NCI-H1105 (cell line): ENCODE measurements at places on chromosomes 12 and 14.
A peak's percentile ranks its signal among the peaks of the same experiment; 100 is the strongest.

DNA sequence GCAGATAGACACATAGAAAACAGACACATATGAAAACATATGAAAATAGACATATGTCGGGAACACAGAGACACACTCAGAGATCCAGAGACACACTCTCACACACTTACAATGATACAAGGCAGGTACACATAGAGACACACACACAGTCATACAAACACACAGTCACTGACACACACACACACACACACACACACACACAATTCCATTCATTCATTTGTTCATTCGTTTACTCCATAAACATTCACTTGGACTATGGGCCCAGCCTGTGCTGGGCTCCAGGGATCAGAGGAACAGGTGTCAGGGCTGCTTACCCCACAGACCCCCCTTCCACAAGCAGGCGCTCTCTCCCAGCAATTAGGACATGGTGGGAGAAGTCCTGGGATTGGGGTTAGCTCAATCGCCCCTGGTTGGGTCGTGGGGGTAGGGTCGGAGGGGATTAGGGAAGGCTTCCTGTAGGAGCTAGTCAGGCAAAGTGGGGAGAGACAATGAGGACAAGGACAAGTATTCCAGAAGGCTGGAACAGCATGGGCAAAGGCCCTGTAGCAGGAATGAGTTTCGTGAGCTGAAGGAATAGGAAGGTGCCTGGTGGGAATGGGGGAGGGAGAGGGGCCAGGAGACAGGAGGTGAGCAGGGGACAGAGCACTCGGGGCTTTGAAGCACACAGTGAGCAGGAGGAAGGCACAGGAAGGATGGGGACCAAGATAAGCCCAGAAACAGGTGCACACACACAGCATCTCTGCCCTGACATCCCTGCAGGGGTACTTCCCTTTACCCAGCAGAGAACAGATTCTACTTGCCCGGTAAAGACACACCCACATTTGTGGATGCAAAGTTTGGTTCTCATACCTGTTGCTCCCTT is 6.5 kb downstream of the RASAL1 start:
- DNase-seq: no peak

GRCh38 chr14:96065661-96066459 is 26.7 kb downstream of the C14orf132 start:
- no peak for DNase-seq

DNA sequence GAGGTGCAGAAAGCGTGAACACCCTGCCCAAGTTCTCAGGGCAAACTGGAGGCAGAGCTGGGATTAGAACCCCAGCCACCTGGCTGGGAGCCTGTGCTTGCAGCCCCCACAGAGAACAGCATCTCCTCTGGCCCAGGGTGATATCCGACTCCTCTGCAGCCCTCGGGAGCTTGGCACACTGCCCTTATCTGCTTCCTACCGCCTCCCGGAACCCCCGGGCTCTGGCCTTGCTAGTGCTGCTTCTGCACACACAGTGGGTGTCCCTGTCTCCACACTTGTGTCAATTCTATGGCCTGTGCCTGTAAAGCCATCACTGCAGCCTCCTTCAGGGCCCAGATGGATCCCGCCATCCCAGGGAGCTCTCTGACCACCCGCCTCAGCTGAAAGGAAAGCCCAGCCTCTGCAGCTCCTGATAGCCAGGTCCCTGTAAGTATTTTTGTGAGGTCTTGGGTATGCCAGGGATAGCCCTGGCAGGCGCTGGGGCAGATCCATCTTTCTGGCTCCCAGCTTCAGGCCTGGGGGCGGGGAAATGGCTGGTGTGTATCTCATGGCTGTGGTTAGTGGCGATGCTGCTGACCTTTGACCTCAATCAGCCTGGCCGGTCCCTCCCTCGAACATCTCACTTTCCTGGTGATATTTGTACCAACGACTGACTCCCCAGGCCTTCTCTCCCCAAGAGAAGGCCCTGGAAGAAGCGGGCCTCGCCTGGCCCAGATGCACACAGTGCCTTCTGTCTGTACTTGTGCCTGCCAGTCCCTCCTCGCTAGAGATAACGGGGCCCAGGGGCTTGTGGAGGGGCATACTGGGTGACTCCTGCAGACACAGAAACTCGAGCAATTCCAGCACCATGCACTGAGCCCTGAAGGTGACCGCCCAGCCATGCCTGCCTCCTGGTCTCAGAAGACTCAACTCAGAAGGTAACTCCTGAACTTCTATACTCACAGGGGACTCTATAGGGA is 183.8 kb downstream of the CALM1 start:
- DNase-seq: no peak

GRCh38 chr12:98725476-98726247 is 80.6 kb downstream of the APAF1 start:
- DNase-seq: peak; percentile 39

DNA sequence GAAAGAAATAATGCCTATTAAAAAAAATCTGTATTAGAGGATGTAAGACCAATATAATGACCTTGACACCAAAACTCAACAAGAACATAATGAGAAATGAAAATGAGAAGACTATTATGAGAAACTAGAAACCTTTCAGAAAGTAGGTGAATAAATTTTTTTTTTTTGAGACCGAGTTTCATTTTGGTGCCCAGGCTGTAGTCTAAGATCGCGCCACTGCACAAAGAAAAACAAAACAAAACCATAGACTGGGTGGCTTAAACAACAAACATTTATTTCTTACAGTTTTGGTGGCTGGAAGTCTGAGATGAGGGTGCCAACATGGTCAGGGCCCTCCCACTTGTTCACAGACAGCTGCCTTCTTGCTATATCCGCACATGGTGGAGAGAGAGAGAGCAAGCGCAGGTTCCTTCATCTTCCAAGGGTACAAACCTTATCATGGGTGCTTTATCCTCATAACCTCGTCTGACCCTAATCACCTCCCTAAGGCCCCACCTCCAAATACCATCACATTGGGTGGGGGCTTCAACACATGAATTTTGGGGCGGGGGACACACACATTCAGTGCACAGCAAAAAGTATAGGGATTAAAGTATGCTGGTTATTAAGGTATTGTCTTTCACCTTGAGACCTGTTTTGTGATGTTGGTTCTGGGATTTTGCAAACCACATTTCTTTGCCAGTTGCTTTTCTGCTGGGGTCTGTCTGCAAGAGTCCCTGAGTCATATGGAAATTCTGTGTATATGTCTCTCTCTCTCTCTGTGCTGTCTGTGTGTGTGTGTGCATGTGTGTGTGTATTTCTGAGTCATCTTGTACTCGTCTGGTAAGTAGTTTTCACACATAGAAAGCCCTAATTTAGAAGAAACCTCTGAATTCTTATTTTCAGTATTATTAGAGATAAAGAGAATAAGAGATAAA is 26.2 kb downstream of the ZCRB1 start:
- no peak for DNase-seq

DNA sequence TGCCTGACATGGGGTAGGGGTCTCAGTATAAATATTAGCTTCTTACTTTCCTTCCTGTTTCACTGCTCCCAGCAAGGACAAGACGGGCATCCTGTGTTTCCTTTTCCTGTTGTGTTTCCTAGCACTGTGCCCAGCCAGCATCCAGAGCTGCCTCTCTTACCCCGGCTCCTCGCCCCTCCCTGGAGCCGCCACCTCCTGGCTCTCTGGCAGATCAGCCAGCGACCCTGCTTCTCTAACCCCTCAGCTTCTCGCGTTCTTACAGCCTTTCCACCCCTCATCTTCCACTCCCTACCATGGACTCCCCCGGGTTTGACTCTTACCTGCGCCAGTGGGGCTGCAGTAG is 17.8 kb downstream of the HDAC7 start:
- no peak for DNase-seq

- DNase-seq: no peak
Measured at GRCh38 chr12:4281173-4281654, 7.7 kb downstream of the CCND2 start.

DNA sequence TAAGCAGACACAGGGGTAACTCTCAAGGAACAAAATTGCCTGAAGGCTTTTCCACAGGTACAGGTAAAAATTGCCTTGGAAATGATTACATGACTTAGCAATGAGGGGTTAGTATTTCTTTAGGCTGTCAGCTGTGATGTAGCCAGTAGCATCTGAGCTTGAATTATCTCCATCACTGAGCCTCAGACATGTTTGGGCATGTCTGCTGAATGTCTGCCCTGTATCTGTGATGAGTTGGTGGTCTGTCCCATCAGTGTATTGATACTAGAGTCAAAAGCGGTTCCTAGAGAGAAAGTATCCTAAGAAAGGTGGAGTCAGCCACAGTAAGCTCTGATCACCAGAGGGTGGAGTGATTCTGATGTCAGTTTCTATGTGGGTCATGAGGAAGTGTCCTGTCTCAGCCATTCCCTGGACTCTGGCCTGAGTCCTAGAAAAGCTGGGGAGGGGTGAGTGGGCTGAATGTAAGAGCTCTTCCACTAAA is 16.3 kb downstream of the AKAP6 start:
- DNase-seq: no peak

DNA sequence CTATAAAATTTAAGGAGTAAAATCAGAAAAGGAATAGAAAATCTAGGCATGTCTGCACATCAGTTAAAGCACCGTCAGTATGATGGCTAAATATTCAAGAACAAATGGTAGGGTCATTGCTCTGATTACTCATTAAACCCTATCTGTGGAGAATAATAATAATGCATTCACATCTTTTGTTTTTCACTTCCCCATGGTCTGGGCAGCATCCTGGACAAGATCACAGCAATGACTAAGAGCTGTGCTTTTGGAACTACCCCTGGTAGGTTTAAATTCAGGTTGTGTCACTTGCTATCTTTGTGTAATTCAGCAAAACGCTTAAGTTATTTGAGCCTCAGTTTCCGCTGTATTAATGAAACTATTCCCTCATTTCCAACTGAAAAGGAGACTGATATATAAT is 33.1 kb downstream of the C12orf42 start:
- DNase-seq: no peak

- DNase-seq: no peak
Measured at GRCh38 chr14:54671537-54671936, 104.6 kb downstream of the SAMD4A start.

GRCh38 chr14:59069163-59069854 is 119.2 kb upstream of the DAAM1 start:
- DNase-seq: no peak

- DNase-seq: no peak
Measured at GRCh38 chr12:79400481-79400880, 290.3 kb downstream of the PAWR start.

- DNase-seq: no peak
Measured at GRCh38 chr14:75249251-75249957, 29.2 kb upstream of the FOS start.

DNA sequence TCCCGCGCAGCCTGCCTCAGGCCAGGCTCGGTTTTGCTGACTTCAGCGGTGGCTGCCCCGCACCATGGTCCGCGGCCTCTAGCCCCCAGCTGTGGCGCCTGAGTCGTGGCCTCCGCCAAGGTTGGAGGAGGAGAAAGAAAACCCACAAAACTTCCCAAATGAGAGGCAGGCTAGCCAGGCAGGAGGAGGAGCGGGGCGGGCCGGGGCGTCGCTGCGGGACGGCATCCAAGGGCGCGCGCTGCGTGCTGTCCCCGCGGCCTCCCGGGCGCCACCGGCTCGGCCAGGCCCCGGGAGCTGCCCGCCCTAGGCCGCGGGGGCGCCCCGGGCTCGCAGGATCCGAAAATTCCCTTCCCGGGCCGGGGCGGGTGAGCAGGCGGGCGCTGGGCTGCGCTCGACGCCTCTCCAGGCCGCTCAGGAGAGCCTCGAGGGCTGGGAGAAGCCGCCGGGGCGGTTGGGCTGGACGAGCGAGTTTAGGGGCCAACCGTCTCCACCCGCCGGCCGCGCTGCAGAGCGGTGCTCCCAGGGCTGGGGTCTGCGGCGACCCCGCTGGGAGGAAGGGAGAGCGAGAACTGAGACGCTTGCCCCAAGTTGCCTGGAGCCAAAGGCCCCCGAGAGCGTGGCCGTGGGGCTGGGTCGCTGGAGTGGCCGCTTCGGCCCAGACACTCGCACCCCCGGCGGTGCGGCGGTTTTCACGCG is at the start of gene EFS:
EFS (minus strand) TSS at position 137 of the 696 bp plus-strand sequence. CDS start 147 bp downstream, outside the sequence.
- no peak for DNase-seq

DNA sequence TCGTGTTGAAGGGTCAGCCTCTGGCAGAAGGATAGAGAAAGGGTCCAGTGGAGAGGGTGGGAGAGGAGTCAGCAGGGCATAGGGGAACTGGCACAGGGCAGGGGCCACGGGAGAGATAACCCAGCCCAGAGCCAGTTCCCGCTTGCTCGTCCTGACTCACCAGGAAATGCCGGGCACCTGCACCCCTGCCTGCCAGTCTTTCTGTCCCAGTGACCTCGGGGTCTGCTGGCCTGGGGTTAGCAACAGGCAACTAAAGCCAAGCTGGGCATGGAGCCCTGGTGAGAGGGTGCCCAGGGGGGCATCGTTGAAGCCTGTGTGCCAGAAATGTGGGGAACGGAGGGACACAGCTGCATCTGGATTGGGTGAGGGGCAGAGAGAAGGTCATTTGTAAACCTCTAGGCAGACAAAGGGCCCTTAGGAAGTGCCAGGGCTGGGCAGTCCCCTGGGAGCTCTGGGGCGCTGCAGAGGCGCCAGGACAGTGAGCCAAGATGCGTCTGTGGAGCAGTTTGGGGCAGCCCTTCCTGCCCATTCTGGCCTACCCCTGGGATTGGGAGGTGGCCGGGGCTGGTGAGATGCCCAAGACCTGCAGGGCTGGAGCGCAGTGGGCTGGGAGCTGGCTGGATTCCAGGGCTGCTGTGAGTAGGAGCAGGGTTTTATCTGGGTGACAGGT is 5.5 kb downstream of the TNFAIP2 start:
- DNase-seq: no peak

GRCh38 chr12:130481392-130481879 is 143.7 kb downstream of the PIWIL1 start:
- DNase-seq: no peak

GRCh38 chr12:94037444-94037843 is 110.9 kb upstream of the PLXNC1 start:
- no peak for DNase-seq

DNA sequence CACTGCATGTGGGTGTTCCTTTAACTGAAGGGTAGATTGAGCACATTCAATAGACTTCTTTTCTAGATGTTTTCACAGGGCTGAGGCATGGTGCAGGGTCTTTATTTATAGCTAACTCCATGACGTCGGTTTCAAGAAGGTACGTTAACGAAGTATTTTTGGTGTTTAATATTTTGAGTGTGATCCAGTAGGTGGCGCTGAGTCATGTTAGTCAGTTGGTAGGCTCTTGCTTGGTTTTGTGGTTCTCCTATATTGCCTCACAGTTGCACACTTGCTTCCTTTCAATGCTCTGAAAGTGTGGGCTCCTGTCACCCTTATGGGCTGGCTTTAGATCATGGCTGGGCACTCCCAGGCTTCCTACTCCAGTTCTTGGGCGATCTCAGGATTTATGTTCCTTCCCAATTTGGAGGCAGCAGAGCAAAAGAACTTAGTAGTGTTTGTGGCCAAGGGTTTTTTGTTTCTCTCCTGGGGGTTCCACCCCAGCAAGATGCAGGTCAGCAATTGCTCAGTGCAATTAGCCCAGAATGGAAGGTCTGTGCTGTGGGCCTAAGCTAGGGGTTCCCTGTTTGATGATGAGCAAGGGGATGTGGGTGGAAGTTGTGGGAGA is 471.6 kb upstream of the FOXG1 start:
- no peak for DNase-seq

GRCh38 chr12:68617160-68617926 is 6.6 kb downstream of the RAP1B start:
- DNase-seq: no peak

- DNase-seq: no peak
Measured at GRCh38 chr12:1610072-1610643, 15.8 kb upstream of the FBXL14 start.
